T-helper 2 cell treated with Interferon-gamma antibody and Interleukin-4, amounts not matched to agents 5 μg/mL and 100 μg/mL, for 36 hours (primary cell): ENCODE measurements at places on chromosomes 2 and 18.

DNA sequence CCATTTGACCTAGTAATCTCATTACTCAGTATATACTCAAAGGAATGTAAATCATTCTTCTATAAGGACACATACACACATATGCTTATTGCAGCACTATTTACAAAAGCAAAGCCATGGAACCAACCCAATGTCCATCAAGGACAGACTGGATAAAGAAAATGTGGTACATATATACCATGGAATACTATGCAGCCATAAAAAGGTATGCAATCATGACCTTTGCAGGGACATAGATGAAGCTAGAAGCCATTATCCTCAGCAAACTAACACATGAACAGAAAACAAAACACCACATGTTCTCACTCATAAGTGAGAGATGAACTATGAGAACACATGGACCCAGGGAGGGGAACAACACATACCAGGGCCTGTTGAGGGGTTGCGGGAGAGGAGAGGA lies 214.5 kb downstream of the NBAS start:
- no peaks in the 10 kb centered on the region for H3K27me3 ChIP-seq
- no peak overlapping the region for H3K4me3 ChIP-seq
- no peak overlapping the region for H3K27ac ChIP-seq
- H3K36me3 ChIP-seq = peaks cover 35% of the 10 kb centered on the region
- no peak for DNase-seq

DNA sequence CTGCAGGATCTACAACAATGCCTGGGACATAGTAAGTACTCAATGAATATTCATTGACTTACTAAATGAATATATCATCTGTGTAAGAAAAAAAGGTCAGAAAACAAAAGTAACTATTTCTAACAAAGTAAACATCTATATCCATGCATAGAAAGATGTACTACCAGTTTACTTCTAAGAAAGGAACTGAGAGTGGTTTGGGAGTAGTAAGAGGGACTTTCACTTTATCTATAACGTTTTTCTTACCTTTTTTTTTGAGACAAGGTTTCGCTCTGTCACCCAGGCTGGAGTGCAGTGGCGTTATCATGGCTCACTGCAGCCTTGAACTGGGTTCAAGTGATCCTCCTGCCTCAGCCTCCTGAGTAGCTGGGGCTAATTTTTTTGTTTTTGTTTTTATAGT lies 25.7 kb downstream of the DHX57 start:
- peaks cover 3% of the 10 kb centered on the region for H3K4me1 ChIP-seq
- no peak overlapping the region for H3K4me3 ChIP-seq
- H3K27me3 ChIP-seq = no peaks in the 10 kb centered on the region
- DNase-seq = no peak

GRCh38 chr2:72024451-72025175 lies 123.0 kb downstream of the CYP26B1 start:
- H3K4me1 ChIP-seq = no peaks in the 10 kb centered on the region
- no peak for DNase-seq
- no peaks in the 10 kb centered on the region for H3K36me3 ChIP-seq
- no peak overlapping the region for H3K4me3 ChIP-seq
- no peak overlapping the region for H3K27ac ChIP-seq

GRCh38 chr2:32788114-32788513 lies 158.6 kb upstream of the LTBP1 start:
- no peak overlapping the region for H3K27ac ChIP-seq
- no peak for DNase-seq
- peaks cover 2% of the 10 kb centered on the region for H3K4me1 ChIP-seq

DNA sequence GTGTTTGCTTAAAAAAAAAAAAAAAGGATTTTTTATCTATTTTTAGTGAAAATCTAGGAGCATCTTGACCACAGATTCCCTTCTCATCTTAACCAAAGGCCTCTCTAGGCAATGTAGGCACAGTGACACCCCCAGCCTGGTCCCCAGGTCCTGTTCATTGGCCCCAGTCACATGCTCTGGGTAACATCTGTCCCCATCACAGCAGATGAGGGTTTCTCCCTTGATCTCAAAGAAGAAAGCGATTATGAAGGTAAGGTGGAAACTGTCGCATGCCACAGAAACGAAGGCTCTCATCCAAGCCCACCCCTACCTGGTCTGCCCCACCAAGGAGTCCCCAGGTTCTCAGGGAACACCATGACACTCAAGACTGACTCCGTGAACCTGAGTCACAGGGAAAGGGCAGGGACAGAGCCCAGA lies 4.7 kb downstream of the HS6ST1 start:
- H3K36me3 ChIP-seq = peaks cover 10% of the 10 kb centered on the region
- H3K4me3 ChIP-seq = no peak overlapping the region
- DNase-seq = peak; percentile 2
- no peak overlapping the region for H3K27ac ChIP-seq
- H3K4me1 ChIP-seq = peaks cover 16% of the 10 kb centered on the region

GRCh38 chr2:6526093-6526824 lies 339.4 kb downstream of the CMPK2 start:
- no peak overlapping the region for H3K4me3 ChIP-seq
- H3K27me3 ChIP-seq = no peaks in the 10 kb centered on the region
- no peaks in the 10 kb centered on the region for H3K4me1 ChIP-seq
- H3K27ac ChIP-seq = no peak overlapping the region

DNA sequence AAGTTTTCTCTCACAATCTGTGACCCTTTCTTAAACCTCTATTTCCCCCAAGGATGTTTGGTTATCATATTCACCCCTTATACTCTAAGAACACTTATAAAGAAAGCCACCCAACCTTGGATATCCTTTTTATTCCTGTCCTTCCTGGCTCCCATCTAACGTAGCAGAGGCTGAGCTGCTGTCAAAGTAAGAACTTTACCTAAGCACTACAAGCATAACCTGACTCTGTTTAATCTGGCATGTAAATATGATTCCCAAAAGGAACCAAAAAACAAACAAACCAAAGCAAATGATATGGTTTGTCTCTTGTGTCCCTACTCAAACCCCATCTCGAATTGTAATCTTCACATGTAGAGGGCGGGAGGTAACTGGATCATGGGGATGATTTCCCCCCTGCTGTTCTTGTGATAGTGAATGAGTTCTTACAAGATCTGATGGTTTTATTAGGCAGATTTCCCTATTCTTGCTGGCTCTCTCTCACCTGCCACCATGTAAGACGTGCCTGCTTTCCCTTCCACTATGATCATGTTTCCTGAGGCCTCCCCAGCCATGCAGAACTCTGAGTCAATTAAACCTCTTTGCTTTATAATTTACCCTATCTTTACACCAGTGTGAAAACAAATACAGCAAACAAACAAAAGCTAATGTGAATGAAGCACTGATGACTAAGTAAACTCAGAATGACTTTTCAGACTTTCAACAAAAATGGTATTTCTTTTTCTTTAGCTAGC lies 72.7 kb upstream of the SPOPL start:
- no peaks in the 10 kb centered on the region for H3K27me3 ChIP-seq
- H3K4me3 ChIP-seq = no peak overlapping the region
- H3K27ac ChIP-seq = no peak overlapping the region
- H3K4me1 ChIP-seq = no peaks in the 10 kb centered on the region
- no peak for DNase-seq

DNA sequence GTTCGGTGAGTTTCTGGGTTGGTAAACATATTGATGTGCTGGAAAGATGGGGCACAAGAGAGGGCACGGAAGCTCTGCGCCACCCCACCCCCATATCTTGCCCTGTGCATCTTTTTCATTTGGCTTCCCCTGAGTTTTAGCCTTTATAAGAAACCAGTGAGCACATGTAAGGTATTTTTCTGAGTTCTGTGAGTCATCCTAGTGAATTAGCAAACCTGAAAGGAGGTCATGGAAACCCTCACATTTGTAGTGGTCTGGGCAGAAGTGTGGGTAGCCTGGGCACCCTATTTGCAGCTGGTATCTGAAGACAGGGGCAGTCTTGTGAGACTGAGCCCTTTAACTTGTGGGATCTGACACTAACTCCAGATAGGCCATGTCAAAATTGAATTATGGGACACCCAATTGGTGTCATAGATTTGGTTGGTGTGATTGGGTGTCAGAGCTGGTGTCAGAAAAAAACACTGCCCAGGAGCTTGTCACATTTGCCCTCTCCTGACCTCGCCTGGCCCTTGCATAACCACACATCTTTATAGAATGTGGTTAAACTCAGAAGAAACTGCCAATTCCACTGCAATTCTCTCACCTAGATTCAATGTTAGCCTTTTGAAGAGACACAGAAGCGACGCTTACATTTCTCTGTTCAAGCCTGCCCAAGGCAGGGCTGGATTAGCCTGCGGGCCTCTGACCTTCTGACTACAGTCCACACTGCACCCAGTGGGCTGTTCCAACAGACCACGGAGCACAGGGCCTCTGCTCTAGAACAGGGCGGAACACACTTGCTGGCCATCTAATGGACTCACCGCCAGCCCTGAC lies 12.0 kb upstream of the GALM start:
- H3K27ac ChIP-seq = peak overlapping the region; percentile 89
- DNase-seq = peak; percentile 82

DNA sequence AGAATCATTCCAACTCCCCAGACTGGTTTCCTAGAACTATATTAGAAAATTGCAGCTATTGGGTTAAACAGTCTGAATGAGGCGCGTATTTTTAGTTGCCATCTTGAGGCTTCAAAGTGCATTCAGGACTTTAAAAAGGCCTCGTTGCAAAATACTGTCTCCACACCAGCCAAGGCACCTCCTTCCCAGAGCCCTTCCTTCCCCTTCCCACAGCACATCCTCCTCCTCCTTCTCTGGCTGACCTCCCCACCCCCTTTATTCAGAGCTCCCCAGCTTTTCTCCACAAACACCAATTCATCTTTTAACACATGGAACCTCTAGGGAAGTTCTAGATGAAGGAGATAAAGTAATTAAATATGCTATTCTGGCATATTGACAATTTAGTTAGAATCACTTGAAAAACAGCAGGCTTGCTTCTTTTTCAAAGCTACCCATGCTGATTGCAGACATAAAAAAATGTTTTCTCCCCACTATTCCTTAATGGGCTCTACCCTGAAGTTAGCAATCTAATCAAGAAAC lies 90.3 kb downstream of the RTP5 start:
- no peaks in the 10 kb centered on the region for H3K36me3 ChIP-seq
- no peak overlapping the region for H3K27ac ChIP-seq
- peaks cover 2% of the 10 kb centered on the region for H3K27me3 ChIP-seq
- no peaks in the 10 kb centered on the region for H3K4me1 ChIP-seq
- no peak for DNase-seq
- no peak overlapping the region for H3K4me3 ChIP-seq
